ENCODE measurements at places on chromosomes 1 and 21.

DNA sequence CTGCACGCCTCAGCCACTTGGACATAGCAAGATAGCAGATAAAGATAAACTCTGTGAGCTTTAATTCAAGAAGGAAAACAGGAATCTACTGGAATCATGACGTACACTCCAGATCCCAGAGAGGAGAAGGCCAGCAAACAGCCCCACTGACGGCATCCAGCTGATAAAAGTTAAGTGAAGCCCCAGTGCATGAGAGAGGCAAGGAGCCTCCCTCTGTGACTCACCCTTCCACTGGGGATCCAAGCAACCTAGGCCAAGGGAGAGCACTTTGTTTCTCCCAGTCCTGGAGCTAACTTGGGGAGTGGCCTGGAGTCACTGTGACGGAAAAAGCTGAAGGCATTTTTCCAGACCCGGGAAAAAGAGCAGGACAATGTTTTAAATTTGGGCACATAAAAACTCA, 270.0 kb downstream of the AKT3 start:
- no peak for DNase-seq

- DNase-seq = no peak
Observed at GRCh38 chr1:115530407-115530806, 111.4 kb upstream of the VANGL1 start.

GRCh38 chr1:60581455-60582220, 500.7 kb upstream of the NFIA start:
- DNase-seq = no peak

DNA sequence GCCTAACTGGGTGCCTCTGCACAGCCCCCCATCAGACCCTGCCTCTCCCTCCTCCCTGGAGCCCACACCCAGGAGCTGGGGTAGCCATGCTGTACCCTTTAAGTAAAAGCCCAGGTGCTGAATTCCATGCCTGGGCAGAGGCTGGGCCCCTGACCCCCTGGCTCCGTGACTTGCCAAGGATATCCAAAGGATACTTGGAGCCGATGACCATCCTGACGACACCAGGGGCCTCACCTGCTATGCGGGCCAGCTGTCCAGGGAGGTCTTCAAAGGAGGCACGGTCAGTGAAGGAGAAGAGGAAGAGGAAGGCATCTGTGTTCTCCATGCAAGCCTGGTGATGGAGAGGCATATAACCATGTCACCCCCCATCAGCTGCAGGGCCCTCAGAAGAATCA, 4.7 kb downstream of the CPLANE2 start:
- DNase-seq = no peak

GRCh38 chr1:13826591-13826990, 126.6 kb downstream of the PRDM2 start:
- no peak for DNase-seq

GRCh38 chr1:79478160-79478559, 471.6 kb upstream of the ADGRL4 start:
- DNase-seq = no peak

- no peak for DNase-seq
Observed at GRCh38 chr1:163467289-163467688, 145.5 kb downstream of the NUF2 start.

DNA sequence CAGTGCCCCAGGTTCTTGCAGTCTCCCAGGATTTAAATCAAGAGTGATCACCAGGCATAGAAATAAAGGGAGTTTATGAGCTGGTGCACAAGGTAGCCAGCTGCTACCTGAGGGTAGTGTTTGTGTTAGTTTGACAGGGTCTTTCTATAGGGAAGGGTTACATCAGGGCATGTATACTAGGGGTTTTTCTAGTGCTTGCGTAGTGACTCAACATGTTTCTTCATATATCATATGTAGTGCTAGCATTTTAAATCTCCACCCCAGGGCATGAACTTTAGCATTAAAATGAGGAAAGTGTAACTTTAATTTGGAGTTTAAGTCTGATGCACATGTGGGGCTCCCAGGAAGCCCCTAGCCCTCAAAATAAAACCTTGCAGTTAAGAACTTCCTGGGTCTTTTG, 86.5 kb upstream of the TNR start:
- no peak for DNase-seq

DNA sequence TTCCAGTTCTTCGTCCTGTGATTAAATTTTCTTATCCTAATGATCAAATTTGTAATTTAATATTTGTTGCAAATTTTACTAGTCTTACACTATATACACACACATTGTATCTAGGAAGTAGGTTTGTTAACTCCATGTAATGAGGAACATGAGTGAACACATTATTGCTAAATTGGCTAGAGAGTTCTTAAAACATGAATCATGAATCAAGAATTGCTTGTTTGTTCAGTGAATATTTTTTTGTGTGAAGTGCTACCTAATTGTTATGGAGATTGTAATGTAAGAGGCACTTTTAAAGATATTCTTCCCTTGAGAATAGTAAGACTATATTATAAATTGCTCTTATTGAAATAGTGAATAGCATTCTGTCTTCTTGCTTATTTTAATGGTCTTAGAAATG, 4.6 kb downstream of the GPSM2 start:
- DNase-seq = no peak

GRCh38 chr1:229412056-229412455, 21.8 kb downstream of the ACTA1 start:
- no peak for DNase-seq

DNA sequence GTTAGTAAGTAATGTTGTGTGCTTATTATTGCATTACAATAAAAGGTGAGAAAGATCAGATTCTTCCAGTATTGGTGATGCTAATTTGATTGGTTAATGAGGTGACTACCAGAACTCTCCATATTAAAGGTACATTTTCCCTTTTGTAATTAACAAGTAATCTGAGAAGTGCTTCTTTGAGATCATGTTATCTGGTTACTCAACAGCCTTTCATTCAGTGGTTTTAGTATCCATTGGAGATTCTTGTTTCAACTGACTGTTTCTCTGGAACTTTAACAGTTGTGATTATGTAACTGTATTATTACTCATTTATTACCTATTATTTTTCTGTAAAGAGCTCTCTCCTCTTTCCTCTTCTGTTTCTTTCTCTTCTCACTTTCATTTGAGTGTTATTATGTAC, 86.7 kb downstream of the PEX14 start:
- no peak for DNase-seq

GRCh38 chr1:22101199-22101598, 41.7 kb downstream of the WNT4 start:
- no peak for DNase-seq

DNA sequence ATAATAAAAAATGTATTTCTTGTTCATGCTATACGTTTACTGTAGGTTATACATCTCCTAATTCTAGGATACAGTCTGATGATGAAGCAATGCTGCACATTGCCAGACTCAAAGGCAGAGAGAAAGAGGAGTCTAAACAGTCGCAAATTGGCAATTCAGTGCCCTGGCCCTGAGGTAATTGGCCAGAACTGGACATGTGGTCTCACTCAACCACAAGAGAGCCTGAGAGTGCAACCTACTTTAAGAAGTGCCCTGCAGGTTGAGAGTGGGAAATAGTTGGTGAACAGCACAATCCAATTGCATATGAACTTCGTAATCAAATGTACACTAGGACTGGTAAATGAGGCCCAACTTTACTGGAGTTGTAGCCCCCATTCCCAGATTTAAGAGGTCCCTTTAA, 5.0 kb upstream of the SLC35A3 start:
- DNase-seq = no peak

DNA sequence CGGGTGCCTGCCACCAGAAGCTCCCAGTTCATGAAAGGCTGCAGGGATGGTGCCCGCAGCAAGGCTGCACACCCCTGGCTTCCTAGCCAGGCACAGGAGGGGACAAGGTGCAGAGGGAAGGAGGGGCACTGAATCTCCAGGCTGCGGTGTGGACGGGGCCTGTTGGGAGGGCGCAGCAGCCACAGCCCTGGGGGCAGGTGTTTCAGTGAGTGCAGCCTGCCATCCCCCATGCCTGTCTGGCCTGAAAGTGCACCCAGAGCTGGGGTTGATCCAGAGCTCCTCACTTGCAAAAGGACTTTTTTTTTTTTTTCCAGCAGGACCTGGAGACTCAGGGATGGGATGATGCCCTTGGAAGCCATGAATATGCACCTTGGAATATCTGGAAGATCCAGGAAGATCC, 153.7 kb upstream of the C1orf174 start:
- no peak for DNase-seq

DNA sequence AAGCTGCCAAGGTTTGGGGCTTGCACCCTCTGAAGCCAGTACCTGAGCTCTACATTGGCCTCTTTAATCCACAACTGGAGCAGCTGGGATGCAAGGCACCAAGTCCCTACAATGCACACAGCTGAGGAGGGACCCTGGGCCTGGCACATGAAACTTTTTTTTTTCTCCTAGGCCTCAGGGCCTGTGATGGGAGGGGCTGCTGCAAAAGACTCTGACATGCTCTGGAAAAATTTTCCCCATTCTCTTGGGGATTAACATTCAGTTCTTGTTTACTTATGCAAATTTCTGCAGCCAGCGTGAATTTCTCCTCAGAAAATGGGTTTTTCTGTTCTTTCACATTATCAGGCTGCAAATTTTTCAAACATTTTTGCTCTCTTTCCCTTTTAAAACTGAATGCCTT, 1072.2 kb downstream of the BRINP3 start:
- DNase-seq = no peak

- DNase-seq = no peak
Observed at GRCh38 chr21:20004367-20004766, 993.8 kb upstream of the NCAM2 start.

DNA sequence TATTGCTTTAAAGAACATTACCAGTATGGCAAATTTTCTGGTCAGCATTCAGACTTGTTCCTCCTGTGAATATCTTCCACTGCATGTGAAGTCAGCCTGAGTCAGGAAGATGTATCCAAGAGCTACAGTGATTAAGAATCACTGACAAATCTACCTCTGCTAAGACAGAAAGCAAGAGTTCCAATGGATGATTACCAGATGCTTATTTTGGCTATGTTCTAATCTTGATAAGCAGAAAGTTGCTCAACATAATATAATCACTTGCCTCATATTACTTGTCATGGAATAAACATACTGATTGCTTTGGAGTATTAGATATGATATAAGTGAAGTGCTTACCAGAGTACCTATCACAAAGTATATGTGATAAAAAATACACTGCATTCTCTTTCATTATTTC, 738.1 kb downstream of the ADGRL2 start:
- no peak for DNase-seq

DNA sequence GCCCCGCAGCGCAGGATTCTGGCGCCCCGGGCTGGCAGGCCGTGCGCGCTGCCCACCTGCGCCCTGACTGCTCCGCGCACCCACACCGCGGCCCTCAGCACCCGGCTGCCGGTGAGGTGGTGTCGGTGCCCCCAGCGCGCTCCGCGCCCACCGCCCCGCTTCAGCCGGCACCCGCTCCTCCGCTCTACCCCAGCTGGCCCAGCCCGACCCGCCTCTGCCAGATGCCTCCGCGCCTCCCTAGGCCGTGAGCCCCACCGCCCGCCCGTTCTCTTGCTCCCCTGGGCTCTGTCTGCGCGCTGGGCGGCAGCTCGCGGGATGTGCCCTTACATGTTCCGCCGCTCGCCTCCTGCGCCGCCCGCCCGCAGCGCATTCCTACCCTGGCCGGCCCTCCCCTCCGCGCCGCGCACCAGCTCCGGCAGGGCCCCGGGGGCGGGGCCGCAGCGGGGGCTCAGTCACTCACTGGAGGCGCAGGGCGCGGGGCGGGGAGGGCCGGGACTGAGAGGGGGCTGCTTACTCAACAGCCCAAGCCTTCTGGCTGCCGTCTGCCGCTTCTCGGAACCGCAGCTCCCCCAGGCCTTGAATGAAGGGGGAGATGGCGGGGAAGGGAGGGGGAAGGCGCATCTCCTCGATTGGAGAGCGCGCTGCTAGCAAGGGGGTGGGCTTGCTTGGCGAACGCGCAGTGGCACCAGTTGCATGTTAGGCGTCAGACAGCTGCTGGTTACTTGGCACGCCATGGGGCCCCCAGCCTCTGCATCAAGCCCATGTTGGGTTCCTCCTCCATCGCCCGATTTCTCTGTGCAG, at the start of gene PHLDA3:
PHLDA3 (minus strand) TSS at position 345 of the 801 bp plus-strand sequence. CDS start 402 bp downstream, outside the sequence.
- peak; percentile 60 for DNase-seq

- DNase-seq = no peak
Observed at GRCh38 chr21:39330001-39330400, 16.6 kb upstream of the BRWD1 start.
